ENCODE measurements at places on chromosomes 2 and 18. TPM values are rescaled to one million over a fixed set of nuclear protein-coding genes. Genes with fewer than 3 reads are reported as not detected.

GRCh38 chr2:241226723-241227572, 38.5 kb downstream of the ANO7 start:
- no peak for DNase-seq

GRCh38 chr2:174120346-174120745, 128.0 kb downstream of the OLA1 start:
- no peak for DNase-seq

DNA sequence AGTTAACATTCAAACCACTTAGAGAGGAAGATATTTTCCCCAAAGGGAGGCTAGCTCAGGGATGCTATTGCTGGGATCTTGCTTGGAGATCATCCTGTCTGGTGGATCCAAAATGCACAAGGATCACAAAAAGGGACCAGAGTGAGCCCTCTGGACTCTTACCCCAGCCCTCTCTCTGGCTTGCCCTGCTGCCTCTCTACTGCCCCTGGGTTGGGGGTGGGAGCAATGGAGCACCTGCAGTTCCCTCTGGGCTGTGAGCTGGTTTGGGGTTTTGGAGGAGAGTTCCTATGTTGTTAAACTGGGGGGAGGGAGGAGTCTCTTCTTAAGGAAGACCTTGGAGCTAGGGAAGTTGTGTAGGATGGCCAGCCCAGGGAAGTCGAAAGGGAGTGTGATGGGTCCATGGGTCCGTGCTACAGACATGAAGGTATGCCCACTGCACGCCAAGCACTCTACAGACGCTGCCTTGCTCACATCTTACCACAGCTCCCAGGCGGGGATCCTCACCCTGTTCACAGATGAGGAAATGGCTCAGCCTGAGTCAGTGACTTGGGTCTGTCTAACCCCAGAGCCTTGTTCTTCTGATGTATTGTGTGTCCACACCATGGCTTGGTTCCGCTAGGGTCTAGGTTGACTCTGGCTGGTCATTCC, 3.8 kb downstream of the LBH start:
- DNase-seq, result no peak

DNA sequence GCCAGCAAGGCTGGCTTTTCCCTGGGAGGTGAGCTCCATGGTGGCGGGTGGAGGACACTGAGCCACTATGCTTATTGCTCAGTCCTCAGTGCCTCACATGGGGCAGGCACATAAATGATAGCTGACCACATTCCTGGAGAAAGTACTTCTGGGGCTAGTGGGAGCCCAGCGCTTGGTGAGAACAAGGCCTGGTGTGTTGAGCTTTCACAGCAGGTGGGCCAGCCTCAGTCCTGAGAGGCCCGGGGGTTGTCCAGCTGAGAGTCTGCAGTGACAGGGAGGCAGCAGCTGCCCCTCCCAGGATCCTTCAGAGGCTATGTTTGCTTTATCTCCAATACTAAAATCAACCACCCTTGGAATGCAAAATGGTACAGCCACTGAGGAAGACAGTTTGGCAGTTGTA, 217.7 kb downstream of the ZBTB7C start:
- no peak for DNase-seq

DNA sequence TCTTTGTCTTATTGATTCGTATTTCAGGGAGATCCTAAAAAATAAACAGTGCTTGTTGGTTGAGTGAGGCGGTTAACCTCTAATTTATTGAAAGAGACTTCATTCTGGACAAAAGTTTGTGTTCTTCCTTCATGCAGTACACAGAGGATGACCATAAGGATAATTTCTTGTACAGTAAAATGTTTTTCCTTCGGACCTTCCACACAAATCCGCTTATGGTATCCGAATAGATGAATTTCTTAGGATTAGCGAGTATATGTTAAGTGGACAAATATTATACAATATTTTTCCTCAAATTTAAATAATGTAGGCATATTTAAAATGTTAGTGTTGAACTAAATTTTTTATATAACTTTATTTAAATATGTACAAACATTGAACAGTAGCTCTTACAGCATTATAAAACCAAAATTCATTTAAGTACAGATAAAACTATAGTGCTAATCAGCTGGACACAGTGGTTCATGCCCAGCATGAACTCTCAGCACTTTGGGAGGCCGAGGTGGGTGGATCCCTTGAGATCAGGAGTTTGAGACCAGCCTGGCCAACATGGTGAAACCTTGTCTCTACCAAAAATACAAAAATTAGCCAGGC, 84.4 kb downstream of the LPIN1 start:
- DNase-seq, result no peak

DNA sequence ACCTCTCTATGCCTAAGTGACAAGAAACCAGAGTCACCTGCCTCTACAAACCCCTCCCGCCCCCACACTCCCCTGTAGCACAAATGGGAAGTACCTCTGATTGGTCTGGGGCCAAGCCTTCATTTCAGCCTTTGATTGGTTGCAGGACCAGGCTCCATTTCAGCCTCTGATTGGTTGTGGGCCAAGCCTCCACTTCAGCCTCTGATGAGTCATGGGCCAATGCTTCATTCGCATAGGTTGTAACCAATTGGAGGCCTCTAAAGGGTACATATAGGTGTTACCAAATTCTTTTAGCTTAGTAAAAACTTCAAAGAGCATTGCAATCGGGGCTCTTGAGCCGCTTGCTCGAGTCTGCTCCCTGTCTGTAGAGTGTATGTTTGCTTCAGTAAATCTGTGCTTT, 25.0 kb downstream of the CCDC102B start:
- DNase-seq, result no peak

DNA sequence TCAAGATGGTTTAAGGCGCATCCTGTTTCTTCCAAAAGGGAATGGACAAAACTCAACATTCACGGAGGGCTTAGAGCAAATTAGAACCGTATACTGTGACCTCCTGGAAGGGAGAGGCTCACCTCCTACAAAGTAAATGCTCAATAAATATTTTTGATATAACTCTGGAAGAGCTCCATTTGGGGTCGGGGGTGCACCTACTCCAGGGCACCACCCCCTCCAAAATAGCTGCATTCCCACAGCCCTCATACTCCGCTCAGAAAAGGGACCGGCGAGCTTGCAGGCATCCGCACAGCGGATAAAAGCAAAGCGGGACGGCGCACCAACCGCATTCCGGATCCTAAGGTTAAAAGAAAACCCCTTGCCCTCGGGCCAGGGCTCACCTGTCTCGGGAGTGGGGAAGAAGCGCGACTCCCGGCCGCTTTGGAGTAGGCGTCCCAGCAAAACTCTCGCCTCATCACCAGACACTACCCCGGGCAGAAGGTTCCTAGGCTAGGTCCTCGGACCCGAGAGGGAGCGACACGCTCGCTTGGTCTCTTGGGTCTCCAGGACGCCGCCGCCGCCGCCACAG, 378 bp downstream of the WDPCP start:
- DNase-seq, result no peak

DNA sequence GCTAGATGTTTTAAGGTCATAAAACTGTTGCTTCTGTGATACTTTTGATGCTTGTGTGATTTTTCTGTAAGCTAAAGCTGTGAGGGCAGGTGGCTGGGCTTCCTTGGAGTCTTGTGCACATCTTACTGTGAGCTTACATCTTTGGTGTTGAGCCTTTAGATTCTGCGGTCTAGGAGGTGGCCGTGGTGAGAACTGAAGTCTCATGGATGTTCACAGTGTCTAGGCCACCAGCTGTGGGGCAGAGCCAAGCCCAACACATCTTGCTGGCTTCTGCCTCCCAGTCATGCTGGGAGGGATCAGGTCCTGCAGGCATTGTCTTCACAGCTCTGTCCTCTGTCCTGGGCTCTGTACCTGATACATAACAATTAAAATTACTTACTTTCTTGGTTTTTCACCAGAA, 219.7 kb upstream of the HS6ST1 start:
- no peak for DNase-seq

- DNase-seq, result no peak
Measured at GRCh38 chr2:217440000-217440399, 562.8 kb downstream of the TNS1 start.

DNA sequence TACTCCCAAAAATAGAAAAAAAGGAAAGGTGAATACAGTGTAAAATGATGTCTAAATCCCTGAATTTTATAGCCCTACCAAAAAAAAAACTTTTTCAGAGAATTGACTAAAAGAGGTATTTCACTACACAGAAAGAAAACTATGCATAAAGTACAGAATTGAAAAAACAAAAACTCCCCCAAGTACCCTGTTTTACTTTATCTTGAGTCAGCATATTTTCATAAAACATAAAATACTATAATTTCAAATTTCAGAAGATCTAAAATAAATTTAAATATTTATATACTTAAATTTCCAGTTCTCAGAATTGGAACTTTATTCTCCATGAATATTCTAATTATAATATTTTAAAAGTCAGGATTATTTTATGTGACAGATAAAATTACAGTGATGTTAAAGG, 10.1 kb downstream of the NCKAP1 start:
- DNase-seq, result no peak

DNA sequence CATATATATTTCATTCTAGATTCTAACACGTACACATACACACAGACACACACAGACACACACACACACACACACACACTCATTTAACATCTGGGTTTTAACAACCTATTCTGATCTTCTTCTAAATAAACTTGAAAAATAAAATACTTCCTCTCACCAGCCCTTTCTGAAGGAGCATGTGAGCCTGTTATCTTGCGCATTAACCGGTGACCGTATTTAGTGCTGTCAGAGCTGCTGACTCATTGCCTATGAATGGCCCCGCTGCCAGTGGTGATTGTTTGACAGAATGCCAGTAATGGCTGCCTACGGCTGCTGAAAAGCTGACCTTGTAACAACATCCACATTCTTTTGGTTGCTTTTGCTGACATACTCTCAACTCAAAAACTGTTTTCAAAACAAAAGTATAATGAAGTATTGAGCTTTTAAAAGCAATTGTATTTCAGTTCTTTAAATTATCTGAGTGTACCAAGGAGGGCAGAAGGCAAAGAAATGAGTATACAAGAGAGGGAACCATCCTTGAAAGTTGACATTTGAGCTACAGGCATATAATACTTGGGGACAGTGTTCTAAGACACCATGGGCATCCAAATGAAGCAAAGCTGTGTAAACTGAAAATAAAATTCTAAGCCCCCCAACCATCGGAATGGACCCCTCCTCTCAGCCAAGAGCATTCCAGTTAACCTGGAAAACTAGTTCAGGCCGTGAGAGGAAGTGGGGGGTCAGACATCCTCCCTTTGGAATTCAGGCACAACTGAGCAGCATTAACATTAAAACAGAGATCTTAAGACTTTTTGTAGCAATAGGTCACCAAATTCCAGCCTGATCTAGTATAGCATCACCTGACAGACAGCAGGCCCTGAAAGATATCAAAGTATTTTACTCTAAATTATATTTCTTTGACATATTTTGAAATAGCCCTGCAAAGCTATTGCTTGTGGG, 50.2 kb upstream of the DTNA start:
- DNase-seq, result peak; percentile 95

DNA sequence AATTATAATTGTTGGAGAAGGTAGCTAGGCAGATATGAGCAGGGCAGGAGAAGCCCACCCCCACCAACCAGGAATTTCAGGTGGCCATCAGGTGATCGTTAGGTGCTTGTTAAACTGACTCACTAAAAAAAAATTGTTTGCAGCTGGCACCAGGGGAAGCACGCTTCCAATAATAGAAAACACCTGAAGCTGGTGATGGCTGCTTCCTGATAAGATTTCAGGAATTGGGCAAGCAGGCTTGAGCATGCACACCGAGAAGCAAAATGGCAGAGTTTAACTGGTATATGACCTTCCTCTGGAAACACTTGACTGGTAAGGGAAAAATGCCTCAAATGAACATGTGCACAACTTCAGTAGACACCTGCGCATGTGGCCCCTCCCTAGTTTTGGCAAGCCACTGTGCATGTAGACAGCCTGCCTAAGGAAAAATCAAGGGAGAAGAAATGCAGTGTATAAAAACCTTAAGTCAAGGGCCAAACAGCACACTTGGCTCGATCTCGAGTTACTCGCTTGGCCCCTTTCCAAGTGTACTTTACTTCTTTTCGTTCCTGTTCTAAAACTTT, 292.8 kb downstream of the CCDC85A start:
- DNase-seq, result no peak

GRCh38 chr2:105834931-105835330, 90.2 kb downstream of the NCK2 start:
- DNase-seq, result no peak

DNA sequence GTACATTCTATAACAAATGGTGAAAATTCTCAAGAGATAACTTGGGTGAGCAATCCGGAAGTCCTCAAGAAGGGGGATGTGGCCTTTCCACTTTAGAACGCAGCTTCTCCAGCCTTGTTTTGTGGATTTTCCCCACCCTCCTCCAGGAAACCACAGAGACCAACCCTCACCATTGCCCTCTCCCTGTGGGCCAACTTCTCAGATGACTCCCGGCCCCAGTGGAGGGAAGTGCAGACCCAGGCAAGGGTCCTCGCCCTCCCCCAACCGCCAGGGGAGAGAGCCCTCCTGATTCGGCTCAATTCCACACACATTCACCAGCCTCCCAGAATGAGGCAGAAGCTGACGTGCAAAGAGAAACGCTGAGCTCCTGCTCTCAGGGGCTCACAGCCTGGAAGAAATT, 277.2 kb downstream of the EIPR1 start:
- DNase-seq, result no peak

DNA sequence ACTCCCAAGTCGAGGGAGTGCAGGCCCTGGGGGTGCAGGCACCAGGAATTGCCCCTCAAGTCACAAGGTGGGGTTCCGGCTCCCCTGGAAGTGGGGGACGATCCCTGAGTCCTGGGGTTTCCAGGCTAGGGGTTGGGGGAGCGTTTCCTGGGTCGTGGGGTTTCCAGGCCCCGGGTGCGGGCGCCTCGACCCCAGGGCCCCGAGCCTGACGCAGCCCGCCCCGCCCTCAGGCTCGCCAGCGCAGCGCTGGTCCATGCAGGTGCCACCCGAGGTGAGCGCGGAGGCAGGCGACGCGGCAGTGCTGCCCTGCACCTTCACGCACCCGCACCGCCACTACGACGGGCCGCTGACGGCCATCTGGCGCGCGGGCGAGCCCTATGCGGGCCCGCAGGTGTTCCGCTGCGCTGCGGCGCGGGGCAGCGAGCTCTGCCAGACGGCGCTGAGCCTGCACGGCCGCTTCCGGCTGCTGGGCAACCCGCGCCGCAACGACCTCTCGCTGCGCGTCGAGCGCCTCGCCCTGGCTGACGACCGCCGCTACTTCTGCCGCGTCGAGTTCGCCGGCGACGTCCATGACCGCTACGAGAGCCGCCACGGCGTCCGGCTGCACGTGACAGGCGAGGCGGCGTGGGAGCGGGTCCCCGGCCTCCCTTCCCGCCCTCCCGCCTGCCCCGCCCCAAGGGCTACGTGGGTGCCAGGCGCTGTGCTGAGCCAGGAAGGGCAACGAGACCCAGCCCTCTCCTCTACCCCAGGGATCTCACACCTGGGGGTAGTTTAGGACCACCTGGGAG, 12.0 kb downstream of the SIGLEC15 start:
- no peak for DNase-seq

The MTA3 gene
- total RNA-seq, result 24.0 TPM

The UGT1A8 gene
- total RNA-seq, result not detected

The ALKAL2 gene
- not detected for total RNA-seq

The GALNT13 gene
- 0.46 TPM for total RNA-seq

The FZD7 gene
- 0.35 TPM for total RNA-seq

The HMSD gene
- total RNA-seq, result not detected

The C2orf66 gene
- total RNA-seq, result 0.07 TPM

The SERPINB3 gene
- total RNA-seq, result not detected

Data from pulmonary artery endothelial cell (primary cell).